Esophagus squamous epithelium (tissue), 5 donors: ENCODE measurements at places on chromosomes 7 and 10.

DNA sequence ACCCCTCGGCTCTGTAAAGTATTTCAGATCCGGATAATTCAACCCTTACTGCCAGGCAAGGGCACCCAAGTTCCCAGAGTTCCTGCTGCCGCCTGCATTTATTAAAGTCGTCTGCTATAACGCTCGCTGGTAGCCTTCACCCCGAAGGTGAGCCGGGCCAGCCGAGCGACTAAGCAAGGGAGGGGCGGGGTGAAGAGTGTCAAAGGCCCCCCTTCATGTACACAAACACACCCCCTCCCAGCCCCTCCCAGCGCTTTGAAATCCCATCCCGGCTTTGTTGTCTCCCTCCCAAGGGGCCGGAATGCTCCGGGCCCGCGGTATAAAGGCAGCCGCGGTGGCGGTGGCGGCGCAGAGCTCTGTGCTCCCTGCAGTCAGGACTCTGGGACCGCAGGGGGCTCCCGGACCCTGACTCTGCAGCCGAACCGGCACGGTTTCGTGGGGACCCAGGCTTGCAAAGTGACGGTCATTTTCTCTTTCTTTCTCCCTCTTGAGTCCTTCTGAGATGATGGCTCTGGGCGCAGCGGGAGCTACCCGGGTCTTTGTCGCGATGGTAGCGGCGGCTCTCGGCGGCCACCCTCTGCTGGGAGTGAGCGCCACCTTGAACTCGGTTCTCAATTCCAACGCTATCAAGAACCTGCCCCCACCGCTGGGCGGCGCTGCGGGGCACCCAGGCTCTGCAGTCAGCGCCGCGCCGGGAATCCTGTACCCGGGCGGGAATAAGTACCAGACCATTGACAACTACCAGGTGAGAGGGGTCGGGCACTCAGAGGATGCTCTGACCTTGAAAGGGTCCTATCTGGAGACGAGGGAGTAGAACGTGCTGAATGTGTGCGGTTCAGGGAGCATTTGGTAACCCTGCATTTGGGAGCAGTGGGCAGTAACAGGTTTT is at the start of gene DKK1:
Gene DKK1, plus strand, starts transcription at position 349 of the 889 bp plus-strand sequence. Its CDS starts 154 bp downstream, at position 503.
- no peak for DNase-seq

DNA sequence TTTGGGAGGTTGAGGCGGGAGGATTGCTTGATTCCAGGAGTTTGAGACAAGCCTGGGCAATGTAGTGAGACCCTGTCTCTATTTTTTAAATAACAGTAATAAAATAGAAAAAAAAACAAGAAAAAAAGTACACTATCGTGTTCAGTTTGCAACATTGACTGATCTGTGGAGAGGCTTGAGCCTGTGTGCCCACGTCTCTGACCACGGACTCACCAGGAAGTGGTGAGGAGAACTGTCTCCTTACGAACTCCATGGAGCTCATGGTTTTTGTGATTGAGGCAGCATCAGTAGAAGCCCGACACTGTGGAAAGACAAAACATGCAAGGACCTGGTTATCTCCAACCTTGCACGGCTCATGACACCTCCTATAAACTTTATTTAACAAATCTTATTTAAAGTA is 23.9 kb upstream of the DNAJB6 start:
- DNase-seq, result no peak

GRCh38 chr7:5349437-5350173 is 66.9 kb downstream of the SLC29A4 start:
- no peak for DNase-seq

- no peak for DNase-seq
Measured at GRCh38 chr7:28686418-28686800, 271.7 kb downstream of the TRIL start.

- DNase-seq, result no peak
Measured at GRCh38 chr10:106402458-106402857, 762.0 kb downstream of the SORCS1 start.

DNA sequence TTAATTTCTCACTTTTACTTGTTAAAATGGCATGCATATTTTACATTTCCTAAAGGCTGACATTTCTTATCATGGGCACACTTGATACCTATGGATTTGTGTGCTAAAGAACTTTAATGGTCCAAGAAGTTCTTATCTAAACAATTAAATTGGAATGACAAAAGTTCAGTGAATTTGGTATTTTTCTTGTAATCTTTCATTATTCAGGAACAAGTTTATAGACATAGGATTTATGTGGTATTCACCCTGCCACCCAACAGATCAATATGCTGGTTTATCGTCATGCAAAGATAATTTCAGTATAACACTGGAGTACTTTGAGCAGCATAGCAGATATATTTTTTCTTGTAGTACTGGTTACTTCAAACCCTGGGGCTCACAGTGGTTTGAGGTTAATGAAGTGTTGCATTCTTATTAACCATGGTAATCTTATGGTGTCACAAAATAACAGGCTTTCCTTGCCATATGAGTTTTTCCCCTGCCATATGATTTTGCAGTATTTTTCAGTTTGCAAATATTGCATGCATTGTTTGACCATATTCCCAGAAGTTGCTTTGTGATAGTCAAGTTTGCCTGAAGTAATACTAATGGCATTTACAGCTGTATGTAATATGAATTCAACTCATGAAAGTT is 148.8 kb downstream of the PPP1R9A start:
- DNase-seq, result no peak

- DNase-seq, result no peak
Measured at GRCh38 chr10:84341983-84342382, 13.6 kb downstream of the CCSER2 start.
